Pulmonary artery endothelial cell (primary cell): ENCODE measurements at places on chromosomes 5 and 9. TPM values are rescaled to one million over a fixed set of nuclear protein-coding genes. Genes with fewer than 3 reads are reported as not detected.

SLC9A3 gene
- 0.71 and 0.92 TPM in 2 replicates for total RNA-seq

SARDH gene
- 0.20 and 0.35 TPM in 2 replicates for total RNA-seq

FOXD4L3 gene
- 0.07 TPM in 1 of 2 replicates, not detected in the other for total RNA-seq

ATP10B gene
- total RNA-seq = not detected in 2 replicates

IRGM gene
- not detected in 2 replicates for total RNA-seq

ALDH1A1 gene
- total RNA-seq = 130 and 699 TPM in 2 replicates

SHROOM1 gene
- 4.6 and 5.3 TPM in 2 replicates for total RNA-seq

FOXD4L4 gene
- 0.20 and 0.25 TPM in 2 replicates for total RNA-seq

KIAA0825 gene
- total RNA-seq = 0.99 and 1.7 TPM in 2 replicates

GABRA1 gene
- not detected in 2 replicates for total RNA-seq

DOK3 gene
- total RNA-seq = 2.0 and 2.6 TPM in 2 replicates

SGCD gene
- total RNA-seq = not detected in 2 replicates

SLC35A4 gene
- total RNA-seq = 22.6 and 30.7 TPM in 2 replicates

CD274 gene
- 39.2 and 44.7 TPM in 2 replicates for total RNA-seq

IL17B gene
- total RNA-seq = not detected in 2 replicates

C5orf63 gene
- 1.3 and 1.7 TPM in 2 replicates for total RNA-seq

ABCA2 gene
- 7.9 and 15.7 TPM in 2 replicates for total RNA-seq

C1QTNF3 gene
- total RNA-seq = 0.59 and 0.67 TPM in 2 replicates

FBP1 gene
- 0.95 and 1.5 TPM in 2 replicates for total RNA-seq

IFNA13 gene
- not detected in 2 replicates for total RNA-seq

GRIA1 gene
- not detected in 2 replicates for total RNA-seq

SMU1 gene
- total RNA-seq = 42.3 and 47.6 TPM in 2 replicates

JAK2 gene
- 9.8 and 10.3 TPM in 2 replicates for total RNA-seq

SPATA31C1 gene
- not detected in 2 replicates for total RNA-seq

TLE4 gene
- 9.6 and 10.4 TPM in 2 replicates for total RNA-seq

PKD2L2 gene
- not detected in 2 replicates for total RNA-seq

PDE6A gene
- not detected in 2 replicates for total RNA-seq

SPATA24 gene
- total RNA-seq = 6.7 and 9.4 TPM in 2 replicates

KCNV2 gene
- not detected in 2 replicates for total RNA-seq

LHX3 gene
- total RNA-seq = not detected in 2 replicates

QRFP gene
- not detected in 2 replicates for total RNA-seq
